Colonic mucosa (tissue), 4 donors: ENCODE measurements at places on chromosomes 6 and 20.

DNA sequence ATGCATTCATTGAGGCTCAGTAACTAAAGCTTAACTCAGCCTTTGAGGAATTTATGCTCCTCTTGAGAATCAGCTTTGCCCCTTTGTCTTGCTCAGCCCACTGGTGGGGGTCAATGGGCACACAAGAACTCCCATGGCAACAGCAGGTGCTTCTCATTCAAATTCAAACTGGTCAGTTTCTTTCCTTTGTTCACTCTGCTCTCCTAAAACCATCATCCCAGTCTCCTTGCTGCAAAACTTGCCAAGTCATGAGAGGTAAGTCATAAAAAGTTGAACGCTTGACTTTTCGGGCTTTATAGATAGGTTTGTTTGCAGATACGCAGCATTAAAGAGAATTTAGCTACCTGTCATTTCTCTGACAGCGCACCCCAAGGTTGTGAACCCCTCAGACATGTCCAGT is 146.8 kb downstream of the TFAP2A start:
- H3K4me1 ChIP-seq: no peaks in the 10 kb centered on the region
- no peak overlapping the region for H3K27ac ChIP-seq
- H3K36me3 ChIP-seq: no peaks in the 10 kb centered on the region

- H3K4me1 ChIP-seq: no peaks in the 10 kb centered on the region
- H3K36me3 ChIP-seq: no peaks in the 10 kb centered on the region
- no peak overlapping the region for H3K27ac ChIP-seq
Observed at GRCh38 chr6:142548566-142548965, 246.8 kb downstream of the ADGRG6 start.

GRCh38 chr6:163460307-163460782 is 45.8 kb downstream of the QKI start:
- no peaks in the 10 kb centered on the region for H3K27me3 ChIP-seq
- H3K27ac ChIP-seq: peak overlapping the region; percentile 10
- H3K4me3 ChIP-seq: peak overlapping the region; percentile 5
- H3K36me3 ChIP-seq: no peaks in the 10 kb centered on the region

DNA sequence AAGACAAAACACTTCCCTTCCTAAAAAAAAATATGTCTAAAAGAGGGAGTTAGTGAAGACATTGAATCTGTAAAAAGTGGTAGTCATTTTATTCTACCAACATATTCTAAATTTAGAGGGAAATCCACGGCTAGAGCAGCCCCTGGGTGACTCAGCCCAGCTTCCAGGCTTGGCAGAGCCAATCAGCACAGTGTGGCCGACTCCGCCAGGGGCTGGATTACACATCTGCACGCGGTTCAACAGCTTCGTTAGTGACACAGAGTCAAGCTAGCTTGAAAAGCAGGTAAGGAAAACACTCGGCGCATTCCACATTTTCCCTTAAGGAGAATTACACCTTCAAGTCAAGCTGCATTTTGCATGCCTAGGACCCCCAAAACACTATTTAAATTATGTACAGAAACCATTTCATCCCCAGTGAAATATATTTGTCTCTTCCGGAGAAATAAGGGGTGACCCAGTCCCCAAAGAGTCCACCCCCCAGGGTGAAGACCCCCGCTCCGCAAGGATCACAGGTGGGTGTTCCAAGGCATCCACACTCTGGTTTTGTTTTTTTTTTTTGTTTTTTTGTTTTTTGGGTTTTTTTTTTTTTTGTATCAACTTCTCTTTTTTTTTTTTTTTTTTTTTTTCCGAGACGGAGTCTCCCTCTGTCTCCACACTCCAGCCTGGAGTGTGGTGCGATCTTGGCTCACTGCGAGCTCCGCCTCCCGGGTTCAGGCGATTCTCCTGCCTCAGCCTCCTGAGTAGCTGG is 58.4 kb upstream of the ARID1B start:
- DNase-seq: peak; percentile 33
- no peaks in the 10 kb centered on the region for H3K27me3 ChIP-seq
- H3K4me3 ChIP-seq: no peak overlapping the region

- no peak overlapping the region for H3K4me3 ChIP-seq
- no peak for DNase-seq
- no peak overlapping the region for H3K27ac ChIP-seq
- no peaks in the 10 kb centered on the region for H3K4me1 ChIP-seq
Observed at GRCh38 chr6:22149096-22149495, 147.7 kb downstream of the PRL start.
